ENCODE measurements at places on chromosomes 3 and 15. TPM values are rescaled to one million over a fixed set of nuclear protein-coding genes. Genes with fewer than 3 reads are reported as not detected.

The CA12 gene
- not detected for total RNA-seq

The IQCF5 gene
- total RNA-seq, result not detected

The AADACL2 gene
- not detected for total RNA-seq

The SYNPR gene
- total RNA-seq, result not detected

The CDHR4 gene
- 0.22 TPM for total RNA-seq

The C3orf22 gene
- not detected for total RNA-seq

The CHRFAM7A gene
- total RNA-seq, result 1.9 TPM

The GPR62 gene
- not detected for total RNA-seq

The KIF23 gene
- 57.7 TPM for total RNA-seq

The TTLL13 gene
- 0.47 TPM for total RNA-seq

The GHRL gene
- total RNA-seq, result 0.94 TPM

Data from activated naive CD8-positive, alpha-beta T cell treated with anti-CD3 and anti-CD28 coated beads, Interleukin-2, amount 10 ng/mL, durations not matched to agents 7 days and 5 days (primary cell).